Coronary artery (tissue), 2 donors: ENCODE measurements at places on chromosomes 2 and 18.
A peak's percentile ranks its signal among the peaks of the same experiment; 100 is the strongest.

DNA sequence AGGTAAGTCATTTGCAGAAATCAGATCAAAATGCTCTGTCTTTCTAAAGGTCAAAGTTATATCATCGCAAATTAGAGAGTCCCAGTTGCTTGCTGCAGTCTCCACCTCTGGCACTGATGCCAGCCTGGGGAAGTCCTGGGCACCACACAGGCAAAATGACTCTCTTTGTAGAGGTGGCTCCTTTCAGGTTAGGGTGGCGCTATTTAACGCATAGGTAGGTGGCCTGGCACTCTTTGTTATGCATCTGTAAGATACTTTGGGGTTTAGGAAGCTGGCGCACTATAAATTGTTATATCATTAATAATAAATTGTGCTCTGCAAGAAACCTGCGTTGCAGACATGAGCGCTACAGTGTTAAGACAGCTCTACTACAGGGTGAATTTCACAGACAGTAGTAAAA is 268.5 kb downstream of the ICOS start:
- no peak for DNase-seq

- DNase-seq = no peak
Observed at GRCh38 chr2:29589440-29590103, 331.8 kb downstream of the ALK start.

- DNase-seq = no peak
Observed at GRCh38 chr2:63768051-63768450, 73.6 kb upstream of the UGP2 start.

GRCh38 chr2:152240559-152241231 is 65.1 kb upstream of the STAM2 start:
- no peak for DNase-seq

DNA sequence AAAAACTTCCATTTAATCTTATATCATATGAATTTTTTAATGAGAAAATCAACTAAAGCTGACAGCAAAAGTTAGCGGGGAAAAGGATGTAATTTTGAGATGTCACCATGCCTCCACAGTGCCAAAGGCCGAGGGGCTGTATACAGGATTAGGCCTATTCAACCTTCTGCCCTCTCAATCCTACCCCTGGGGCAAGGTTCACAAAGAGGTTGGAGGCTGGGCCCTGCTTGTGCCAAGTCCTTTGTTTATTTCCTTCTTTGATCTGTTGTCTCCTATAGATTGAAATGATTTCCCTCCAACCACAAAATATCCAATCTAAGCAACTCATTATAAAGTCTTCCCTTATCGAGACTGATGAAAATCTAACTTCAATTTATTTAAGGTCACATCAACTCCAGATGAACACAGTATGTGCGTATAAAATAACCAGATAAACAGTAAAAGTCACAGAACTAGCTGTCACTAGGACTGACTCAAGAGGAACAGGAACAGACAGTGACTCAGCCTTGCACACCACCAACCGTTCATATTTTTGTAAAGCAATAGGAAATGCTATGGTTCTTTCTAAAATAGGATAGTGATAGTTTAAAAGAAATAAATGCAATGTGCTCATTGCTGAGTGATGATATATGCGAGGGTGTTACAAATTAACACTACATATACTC is 95.8 kb downstream of the SLC25A12 start:
- DNase-seq = no peak

DNA sequence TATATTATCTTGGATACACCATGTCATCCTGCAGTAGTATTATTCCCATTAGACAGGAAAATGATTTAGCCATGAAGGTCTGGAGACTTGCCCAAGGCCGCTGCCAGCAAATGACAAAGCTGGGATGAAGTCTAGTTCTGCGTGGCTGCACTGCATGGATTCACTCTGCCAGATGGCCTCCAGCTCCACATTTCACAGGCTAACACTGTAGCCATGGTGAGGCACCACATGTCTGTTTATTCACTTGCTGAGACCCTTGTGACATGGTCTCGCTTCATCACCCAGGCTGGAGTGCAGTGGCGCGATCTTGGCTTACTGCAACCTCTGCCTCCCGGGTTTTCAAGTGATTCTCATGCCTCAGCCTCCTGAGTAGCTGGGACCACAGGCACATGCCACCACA is 31.5 kb upstream of the SCG2 start:
- no peak for DNase-seq

- DNase-seq = no peak
Observed at GRCh38 chr2:219496247-219496824, 2.4 kb upstream of the GMPPA start.

DNA sequence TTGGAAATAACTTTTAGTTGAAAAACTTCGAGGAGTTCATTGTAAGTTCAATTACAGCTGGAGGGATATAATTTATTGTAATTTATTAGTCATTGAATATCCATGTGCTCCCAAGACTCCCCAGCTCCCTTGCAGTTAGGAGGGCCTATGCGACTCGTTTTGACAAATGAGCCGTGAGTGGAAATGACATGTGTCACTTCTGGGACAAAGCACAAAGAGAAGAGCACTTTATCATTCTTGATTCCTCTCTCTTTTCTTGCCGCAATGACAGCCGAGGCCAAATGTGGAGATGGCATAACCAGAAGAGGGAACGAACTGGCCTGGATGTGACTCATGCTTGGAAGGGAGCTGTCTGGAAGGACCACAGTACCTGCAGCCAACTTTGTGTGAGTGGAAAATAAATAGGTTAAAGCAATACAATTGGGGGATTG is 44.2 kb upstream of the ITSN2 start:
- DNase-seq = no peak

- DNase-seq = no peak
Observed at GRCh38 chr2:19409046-19409445, 50.6 kb upstream of the OSR1 start.

- no peak for DNase-seq
Observed at GRCh38 chr2:210072922-210073509, 70.6 kb downstream of the RPE start.

GRCh38 chr2:72325592-72326422 is 178.1 kb upstream of the CYP26B1 start:
- no peak for DNase-seq

DNA sequence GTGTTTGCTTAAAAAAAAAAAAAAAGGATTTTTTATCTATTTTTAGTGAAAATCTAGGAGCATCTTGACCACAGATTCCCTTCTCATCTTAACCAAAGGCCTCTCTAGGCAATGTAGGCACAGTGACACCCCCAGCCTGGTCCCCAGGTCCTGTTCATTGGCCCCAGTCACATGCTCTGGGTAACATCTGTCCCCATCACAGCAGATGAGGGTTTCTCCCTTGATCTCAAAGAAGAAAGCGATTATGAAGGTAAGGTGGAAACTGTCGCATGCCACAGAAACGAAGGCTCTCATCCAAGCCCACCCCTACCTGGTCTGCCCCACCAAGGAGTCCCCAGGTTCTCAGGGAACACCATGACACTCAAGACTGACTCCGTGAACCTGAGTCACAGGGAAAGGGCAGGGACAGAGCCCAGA is 4.7 kb downstream of the HS6ST1 start:
- DNase-seq = peak; percentile 65

DNA sequence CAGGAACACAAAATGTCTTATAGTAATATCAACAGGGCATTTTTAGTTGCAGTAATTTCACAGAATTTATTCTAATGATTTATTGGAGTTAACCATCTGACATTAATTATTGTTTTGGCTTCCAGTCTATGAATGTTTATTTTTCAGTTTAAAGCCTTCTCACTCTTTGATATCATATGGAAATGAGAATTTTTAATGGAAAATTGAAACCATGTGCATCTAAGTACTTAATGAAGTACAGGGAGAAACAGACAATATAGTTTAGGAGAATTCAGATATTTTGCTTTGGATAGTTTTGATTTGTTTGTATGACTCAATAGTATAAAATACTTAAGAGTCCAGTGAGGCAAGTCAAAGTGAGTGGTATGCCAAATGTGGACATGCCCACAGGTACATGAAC is 126.1 kb downstream of the OLA1 start:
- no peak for DNase-seq

- DNase-seq = no peak
Observed at GRCh38 chr2:213834331-213834730, 550.1 kb downstream of the SPAG16 start.

GRCh38 chr2:67142741-67143140 is 254.4 kb upstream of the ETAA1 start:
- no peak for DNase-seq
